ENCODE measurements at places on chromosomes 5 and 9. TPM values are rescaled to one million over a fixed set of nuclear protein-coding genes. Genes with fewer than 3 reads are reported as not detected.
A peak's percentile ranks its signal among the peaks of the same experiment; 100 is the strongest.

Gene DND1
- total RNA-seq = 1.0 TPM

Gene PDGFRB
- 243 TPM for total RNA-seq

GRCh38 chr9:84867186-84867585, 197.7 kb downstream of the NTRK2 start:
- DNase-seq = no peak
- no peak overlapping the region for H3K27ac ChIP-seq
- no peak overlapping the region for H3K4me3 ChIP-seq
- no peaks in the 10 kb centered on the region for H3K36me3 ChIP-seq
- no peaks in the 10 kb centered on the region for H3K4me1 ChIP-seq

Gene XRCC4
- total RNA-seq = 4.7 TPM

Gene IFNA10
- total RNA-seq = not detected

Gene HMMR
- total RNA-seq = 0.11 TPM

GRCh38 chr9:91305596-91306295, 56.0 kb downstream of the AUH start:
- H3K4me3 ChIP-seq = no peak overlapping the region
- H3K36me3 ChIP-seq = no peaks in the 10 kb centered on the region
- H3K4me1 ChIP-seq = peaks cover 6% of the 10 kb centered on the region
- H3K27me3 ChIP-seq = no peaks in the 10 kb centered on the region
- DNase-seq = no peak

Gene SLC22A4
- total RNA-seq = 0.72 TPM

Gene ZNF169
- 4.9 TPM for total RNA-seq

Gene DMRT3
- not detected for total RNA-seq

DNA sequence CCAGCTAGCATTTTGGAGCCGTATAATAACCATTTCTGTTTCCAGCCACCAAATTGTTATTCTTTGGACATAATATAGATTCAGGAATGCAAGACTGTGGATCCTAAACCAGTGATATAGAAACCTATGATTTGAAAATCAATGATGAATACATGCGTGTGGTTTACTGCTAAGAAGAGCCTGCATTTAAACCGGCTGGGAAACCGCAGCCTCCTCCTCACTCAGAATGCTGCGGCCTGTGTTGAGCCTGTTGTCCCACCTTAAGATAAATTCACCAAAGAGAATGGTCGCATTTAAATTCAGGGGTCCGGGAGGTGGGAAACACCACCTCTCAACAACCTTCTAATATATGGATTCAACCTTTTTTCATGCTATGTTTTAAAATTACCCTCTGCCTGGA, 148.0 kb downstream of the MEF2C start:
- H3K36me3 ChIP-seq = no peaks in the 10 kb centered on the region
- H3K4me3 ChIP-seq = no peak overlapping the region
- H3K4me1 ChIP-seq = peaks cover 6% of the 10 kb centered on the region
- H3K27ac ChIP-seq = no peak overlapping the region

DNA sequence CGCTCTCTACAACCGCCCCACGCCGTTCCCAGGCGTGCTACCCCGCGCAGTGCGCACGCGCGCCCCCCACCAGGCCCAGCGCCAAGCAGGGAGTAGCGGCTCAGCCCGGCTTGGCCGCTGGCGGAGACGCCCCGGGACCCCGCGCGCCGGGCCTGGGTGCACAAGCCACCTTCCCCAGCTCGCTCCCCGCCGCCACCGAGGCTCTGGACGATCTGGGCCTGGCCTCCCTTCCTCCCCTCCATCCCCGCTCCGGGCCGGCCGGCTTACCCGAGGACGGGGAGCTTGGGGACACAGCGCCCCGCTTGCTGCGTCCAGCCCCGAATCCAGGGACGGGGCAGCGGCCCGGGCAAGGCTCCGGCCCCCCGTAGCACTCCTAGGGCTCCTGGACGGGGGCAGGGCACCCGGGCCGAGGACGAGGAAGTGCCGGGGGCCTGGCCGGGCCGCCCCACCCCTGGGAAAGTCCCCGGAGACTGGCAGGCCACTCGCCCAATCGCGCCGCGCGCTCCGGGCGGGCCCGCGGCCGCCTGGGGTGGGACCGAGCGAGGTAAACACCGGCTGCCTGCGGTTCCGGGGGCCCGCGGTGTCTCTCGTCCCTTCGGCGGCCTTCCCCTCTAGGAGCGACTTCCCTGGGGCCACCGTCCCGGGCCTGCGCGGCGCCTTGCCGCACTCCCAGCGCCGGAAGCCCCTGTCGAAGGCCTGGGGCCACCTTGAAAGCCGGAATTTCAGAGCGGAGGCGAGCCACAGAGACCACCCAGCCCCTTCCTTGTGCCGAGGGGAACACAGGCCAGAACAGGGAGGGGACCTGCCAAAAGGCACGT, at the start of gene TNIP1:
TSS of gene TNIP1 (minus strand) at position 422 of the 818 bp plus-strand sequence. CDS start 15,939 bp downstream, outside the sequence.
- H3K27me3 ChIP-seq = no peaks in the 10 kb centered on the region
- peak within 1 kb of the TSS; percentile 94 for H3K4me3 ChIP-seq
- no peaks in the 10 kb centered on the region for H3K36me3 ChIP-seq
- H3K4me1 ChIP-seq = peaks cover 8% of the 10 kb centered on the region
- peak within 1 kb of the TSS; percentile 98 for H3K27ac ChIP-seq

DNA sequence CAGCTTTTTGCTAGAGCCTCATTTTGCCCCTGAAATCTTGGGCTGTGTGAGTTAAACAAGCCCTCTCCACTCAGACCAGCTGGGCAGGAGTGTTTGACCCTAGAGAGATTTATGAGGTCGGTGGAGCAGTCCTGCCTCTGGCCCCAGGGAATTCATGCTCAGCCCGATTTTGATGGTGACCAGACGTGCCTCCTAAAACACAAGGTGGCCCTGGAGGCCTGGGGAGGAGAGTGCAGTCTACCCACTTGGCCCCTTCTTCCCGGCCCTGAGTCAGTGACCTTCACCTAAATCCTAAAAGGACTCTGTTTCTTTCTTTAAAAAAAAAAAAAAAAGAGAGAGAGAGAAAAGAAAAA, 86.6 kb upstream of the SAP30L start:
- peak overlapping the region; percentile 78 for H3K27ac ChIP-seq
- H3K36me3 ChIP-seq = no peaks in the 10 kb centered on the region
- peaks cover 34% of the 10 kb centered on the region for H3K4me1 ChIP-seq
- H3K4me3 ChIP-seq = no peak overlapping the region

DNA sequence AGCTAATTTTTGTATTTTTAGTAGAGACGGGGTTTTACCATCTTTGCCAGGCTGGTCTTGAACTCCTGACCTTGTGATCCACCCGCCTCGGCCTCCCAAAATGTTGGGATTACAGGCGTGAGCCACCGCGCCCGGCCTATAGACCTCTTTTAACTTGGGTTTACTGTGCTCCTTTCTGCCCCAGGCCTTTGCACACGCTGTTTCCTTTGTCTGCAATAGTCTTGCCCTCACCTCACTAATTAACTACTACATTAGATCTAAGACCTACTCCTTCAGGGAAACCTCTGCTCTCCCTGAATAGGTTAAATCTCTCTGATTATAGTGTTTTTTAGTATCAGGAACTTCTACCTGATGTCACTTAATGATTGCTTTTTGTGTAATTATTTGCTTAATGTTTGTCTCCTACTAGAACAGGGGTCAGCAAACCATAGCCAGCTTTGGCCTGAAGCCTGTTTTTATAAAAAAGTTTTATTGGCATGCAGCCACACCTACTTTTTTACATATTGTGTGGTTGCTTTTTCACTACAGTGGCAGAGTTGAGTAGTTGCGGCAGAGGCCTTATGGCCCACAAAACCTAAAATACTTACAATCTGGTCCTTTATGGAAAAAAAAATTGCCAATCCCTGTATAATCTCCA, 31.2 kb upstream of the TLE1 start:
- no peak for DNase-seq
- no peaks in the 10 kb centered on the region for H3K4me1 ChIP-seq
- H3K27ac ChIP-seq = no peak overlapping the region
- no peak overlapping the region for H3K4me3 ChIP-seq

DNA sequence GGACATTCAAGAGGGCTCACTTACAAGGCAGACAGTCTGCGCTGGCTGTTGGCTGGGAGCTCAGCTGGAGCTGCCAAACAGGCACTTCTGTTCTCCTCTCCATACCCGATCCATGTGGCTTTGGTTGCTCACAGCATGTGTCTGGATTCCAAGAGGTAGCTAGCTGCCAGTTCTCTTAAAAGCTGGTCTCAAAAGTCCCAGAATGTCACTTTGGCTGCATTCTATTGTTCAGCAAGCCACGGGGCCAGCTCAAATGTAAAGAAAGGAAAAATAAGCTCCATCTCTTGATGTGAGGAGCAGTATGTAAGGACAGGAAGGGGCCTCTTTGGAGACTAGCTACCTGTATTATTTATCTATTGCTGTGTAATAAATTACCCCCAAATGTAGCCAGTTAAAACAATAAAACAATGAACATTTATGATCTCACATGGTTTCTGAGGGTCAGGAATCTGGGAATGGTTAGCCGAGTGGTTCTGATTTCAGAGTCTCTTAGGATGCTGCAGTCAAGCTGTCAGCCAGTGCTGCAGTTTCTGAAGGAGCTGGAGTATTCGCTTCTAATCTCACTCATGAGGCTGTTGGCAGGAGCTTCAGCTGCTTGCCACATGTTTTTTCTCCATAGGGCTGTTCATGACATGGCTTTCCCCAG, 112.7 kb upstream of the CLINT1 start:
- no peak overlapping the region for H3K4me3 ChIP-seq
- H3K27ac ChIP-seq = no peak overlapping the region
- H3K36me3 ChIP-seq = no peaks in the 10 kb centered on the region
- no peaks in the 10 kb centered on the region for H3K27me3 ChIP-seq

DNA sequence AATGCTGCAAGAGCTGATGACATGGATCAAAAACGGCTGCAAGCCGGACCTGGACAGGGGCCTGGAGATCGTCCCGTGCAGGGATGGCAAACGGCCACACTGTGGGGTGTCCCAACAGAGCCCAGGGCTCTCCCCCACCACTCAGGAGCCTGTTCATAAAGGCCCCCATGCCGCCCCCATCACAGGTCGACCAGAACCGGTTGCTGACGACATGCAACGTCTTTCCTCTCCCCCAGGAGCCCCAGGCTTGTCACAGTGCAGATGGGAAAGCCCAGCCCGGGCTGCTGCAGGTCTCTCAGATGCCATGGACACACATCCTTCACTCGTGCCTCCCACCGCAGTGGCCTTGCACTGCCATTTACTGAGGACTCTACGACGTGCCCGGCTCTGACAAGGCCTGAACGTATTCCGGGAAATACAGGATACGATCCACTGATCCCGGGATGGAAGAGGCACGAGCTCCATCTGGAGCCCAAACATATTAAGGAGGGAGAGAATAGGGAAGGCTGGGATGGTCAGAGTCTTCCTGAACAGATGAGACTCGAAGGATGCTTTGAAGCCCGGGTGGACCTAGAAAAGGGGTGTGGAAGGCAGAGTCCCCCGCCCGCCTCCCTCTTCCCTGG, 76.5 kb upstream of the SARDH start:
- H3K27me3 ChIP-seq = no peaks in the 10 kb centered on the region
- DNase-seq = no peak
- H3K4me3 ChIP-seq = no peak overlapping the region
- H3K27ac ChIP-seq = no peak overlapping the region

DNA sequence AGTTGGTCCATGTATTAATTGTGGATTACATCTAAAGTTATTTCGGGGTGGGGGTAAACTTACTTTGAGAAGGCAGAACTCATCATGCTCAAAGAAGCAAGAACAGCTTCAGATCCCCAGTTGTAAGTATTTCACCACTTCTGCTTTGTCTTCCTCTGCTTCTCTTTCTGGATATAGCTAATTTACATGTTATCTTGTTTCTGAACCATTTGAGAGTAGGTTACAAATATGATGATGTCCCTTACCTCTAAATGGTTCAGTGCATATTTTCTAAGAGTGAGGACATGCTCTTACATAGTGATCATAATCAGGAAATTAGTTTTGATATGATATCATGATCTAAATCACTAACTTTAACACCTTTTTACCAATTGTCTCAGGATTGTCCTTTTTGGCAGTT, 11.9 kb downstream of the TRIO start:
- peaks cover 17% of the 10 kb centered on the region for H3K4me1 ChIP-seq
- DNase-seq = no peak
- no peak overlapping the region for H3K27ac ChIP-seq
- no peaks in the 10 kb centered on the region for H3K27me3 ChIP-seq
- H3K36me3 ChIP-seq = no peaks in the 10 kb centered on the region

- H3K27ac ChIP-seq = no peak overlapping the region
- no peaks in the 10 kb centered on the region for H3K36me3 ChIP-seq
- no peaks in the 10 kb centered on the region for H3K27me3 ChIP-seq
- H3K4me1 ChIP-seq = no peaks in the 10 kb centered on the region
Observed at GRCh38 chr9:73370053-73370452, 218.4 kb downstream of the ANXA1 start.

DNA sequence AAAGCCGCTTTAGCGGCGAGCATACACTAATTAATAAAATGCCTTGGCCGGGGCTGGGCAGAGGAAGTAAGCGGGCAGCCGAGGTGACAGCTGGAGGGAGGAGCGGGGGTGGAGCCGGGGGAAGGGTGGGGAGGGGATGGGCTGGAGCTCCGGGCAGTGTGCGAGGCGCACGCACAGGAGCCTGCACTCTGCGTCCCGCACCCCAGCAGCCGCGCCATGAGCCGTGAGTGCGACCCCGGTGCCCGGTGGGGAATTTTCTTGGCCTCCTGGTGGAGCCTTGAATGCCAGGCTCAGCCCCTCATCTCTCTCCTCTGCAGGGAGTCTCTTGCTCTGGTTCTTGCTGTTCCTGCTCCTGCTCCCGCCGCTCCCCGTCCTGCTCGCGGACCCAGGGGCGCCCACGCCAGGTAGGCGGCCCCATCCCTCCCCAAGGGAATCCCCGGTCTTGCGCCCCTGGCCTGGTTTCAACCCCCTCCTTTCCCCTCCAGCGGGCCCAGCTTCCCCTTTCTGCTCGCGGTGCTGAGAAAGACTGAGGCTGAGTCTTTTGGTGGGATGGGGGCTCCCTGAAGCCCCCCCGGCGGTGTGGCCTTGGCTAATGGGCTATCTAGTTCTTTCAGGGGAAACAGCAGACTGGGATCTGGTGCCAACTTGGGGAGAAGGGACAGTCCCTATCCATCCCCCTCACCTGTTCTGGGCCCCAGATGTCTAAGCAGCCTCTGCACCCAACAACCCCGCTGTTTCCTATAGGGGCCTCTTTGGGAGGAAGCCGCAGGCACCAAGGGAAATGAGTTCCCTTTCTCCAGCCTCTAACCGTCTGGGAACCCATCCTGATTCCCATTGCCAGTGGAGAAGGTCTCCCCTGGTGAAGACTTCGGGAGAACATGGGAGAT, at the start of gene PTGS1:
TSS of gene PTGS1 (plus strand) at position 156 of the 887 bp plus-strand sequence. CDS start at position 217, 61 bp downstream.
- H3K27ac ChIP-seq = no peak within 1 kb of the TSS
- peak within 1 kb of the TSS; percentile 23 for H3K4me3 ChIP-seq
- H3K36me3 ChIP-seq = no peaks in the 10 kb centered on the region
- H3K27me3 ChIP-seq = no peaks in the 10 kb centered on the region
- no peak for DNase-seq
- peaks cover 12% of the 10 kb centered on the region for H3K4me1 ChIP-seq

Gene KLF4
- total RNA-seq = 46.7 TPM

DNA sequence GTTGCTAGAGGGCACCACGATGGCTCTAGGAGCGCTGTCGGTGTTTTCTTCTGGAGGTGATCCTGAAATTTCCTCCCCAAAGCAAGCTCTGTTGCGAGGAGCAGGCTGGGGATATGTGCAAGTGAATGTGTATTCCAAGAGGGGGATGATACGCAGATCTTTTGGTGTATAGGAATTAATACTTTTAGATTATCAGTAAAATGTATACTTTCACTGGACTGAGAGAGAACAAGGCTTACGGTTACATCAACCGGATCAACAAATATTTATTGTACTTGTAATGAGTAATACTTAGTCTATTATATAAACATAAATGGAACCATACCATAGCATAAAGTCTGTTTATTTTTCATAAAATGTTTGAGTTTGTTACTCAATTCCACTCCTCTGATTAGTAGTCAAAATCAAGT, 632 bp upstream of the PRKAA1 start:
- H3K27me3 ChIP-seq = no peaks in the 10 kb centered on the region
- H3K36me3 ChIP-seq = no peaks in the 10 kb centered on the region
- no peak for DNase-seq
- peak overlapping the region; percentile 95 for H3K4me3 ChIP-seq

Gene CCDC180
- total RNA-seq = 6.9 TPM
